Fibroblast of villous mesenchyme (primary cell): ENCODE measurements at places on chromosomes 1 and 21. TPM values are rescaled to one million over a fixed set of nuclear protein-coding genes. Genes with fewer than 3 reads are reported as not detected.

DNA sequence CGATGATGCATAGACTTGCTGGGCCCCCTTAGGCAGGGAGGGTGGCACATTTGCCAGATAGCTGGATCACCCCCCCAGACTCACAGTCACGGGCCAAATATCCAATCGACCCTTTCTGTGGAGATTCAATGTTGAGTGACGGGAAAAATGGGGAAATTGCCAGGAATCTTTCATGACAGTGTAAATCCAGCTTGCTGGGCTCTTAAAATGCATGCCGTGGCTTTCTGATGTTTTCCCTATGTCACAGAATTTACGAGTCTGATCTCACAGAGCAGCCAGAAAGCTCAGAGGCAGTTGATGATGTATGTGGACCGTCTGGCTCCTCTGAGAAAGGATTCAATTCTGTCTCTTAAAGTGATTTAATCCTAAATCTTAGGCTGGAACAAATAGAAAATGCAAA is 150.1 kb upstream of the ZNF644 start:
- DNase-seq: peak; percentile 8

DNA sequence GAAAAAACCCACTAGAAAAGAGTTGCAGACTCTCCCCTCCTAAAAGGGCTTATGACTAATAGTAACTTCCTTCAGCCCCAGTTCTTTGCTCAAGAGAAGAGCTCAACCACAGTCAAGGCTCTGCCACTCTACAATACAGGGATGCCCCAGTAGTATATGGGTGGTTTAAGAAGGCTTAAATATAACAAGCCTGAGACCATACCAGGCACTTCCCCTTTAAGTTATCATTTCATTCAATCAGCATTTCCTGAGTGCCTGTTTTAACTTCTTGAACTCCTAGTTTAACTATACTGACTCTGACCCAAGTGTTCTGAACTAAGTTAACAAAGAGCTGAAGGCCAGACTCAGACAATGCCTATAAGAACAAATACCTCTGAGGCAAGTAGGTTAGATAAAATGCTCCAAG is 19.8 kb downstream of the PRPF38A start:
- DNase-seq: peak; percentile 16

DNA sequence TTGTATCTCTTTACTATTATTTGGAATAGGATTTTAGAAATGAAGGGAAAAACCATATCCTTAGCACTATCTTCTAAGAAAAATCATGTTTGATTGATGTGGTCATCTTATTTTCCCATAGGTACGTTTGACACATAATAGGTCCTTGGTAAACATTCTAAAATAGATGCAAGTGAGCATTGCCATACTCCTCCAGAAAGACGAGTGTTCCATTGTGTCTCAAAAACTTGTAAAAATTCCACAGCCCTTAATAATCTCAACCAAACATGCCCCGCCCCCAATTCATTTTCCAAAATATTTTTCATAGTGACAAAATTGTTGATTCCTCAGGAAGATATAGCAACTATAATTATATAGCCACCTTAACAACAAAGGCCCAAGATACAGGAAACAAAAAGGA is 113.4 kb downstream of the CD247 start:
- no peak for DNase-seq

DNA sequence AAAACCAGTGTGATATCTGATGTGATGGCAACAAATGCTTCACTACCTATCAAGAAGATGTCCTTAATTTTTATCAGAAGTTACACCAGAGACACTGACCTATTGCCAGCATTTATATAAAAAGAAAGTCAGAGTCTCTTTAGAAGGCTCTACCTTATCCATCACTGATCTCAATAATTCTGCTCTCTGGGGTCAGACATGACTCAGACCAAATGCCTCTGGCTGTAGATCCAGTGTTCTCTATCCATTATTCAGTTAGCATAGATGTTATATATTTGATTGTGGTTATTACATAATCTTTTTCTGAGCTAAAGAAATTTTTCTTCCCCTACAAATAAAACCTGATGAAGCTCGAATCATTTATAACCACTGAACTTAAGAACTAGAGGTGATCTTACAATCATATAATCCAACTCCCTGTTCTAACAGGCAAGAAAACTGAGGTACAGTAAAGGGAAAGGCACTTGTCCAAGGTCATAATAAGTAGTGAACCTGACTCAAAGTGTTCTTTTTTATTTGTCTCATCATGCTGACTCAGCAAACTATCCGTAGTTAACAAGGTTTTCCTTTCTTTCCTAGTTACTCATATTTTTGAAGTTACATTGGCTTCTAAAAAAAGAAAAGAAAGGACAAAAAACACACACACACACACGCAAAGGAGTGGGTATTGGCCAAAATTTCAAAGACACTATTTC is 43.6 kb upstream of the ESRRG start:
- no peak for DNase-seq

- no peak for DNase-seq
Measured at GRCh38 chr21:21001591-21002100, 3.4 kb downstream of the NCAM2 start.

GRCh38 chr1:2032737-2033136 is 13.6 kb downstream of the GABRD start:
- no peak for DNase-seq

DNA sequence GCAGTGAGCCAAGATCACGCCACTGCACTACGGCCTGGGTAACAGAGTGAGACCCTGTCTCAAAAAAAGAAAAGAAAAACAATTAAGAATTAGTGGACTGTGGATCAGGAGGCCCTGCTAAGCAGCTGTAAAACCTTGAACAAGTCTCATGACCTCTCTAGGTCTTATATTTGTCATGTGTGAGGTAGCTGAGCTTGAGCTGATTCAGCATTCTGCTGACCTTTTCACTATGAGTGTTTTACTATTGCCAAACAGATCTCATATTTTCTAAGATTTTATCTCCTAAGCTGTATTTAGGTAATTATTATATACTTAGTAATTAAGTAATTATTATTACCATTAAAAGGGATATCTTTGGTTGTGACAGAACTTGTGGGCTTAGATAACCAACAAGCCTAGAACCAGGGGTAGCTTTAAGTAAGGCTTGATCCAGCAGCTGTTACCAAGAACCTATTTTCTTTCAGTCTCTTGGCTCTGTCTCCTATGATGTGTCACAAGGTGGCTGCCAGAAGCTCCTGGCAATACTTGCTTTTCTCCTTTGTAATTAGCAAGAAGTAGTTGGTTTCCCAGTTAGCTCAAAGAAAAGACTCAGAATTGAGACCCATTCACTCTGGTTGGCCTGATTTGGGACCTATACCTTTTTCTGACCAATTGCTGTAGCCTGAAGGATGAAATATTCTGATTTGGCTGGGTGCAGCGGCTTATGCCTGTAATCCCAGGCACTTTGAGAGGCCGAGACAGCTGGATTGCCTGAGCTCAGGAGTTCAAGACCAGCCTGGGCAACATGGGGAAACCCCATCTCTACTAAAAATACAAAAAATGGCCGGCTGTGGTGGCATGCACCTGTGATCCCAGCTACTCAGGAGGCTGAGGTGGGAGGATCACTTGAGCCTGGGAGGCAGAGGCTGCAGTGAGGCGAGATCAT is 8.5 kb upstream of the ZC3H12A start:
- peak; percentile 83 for DNase-seq

DNA sequence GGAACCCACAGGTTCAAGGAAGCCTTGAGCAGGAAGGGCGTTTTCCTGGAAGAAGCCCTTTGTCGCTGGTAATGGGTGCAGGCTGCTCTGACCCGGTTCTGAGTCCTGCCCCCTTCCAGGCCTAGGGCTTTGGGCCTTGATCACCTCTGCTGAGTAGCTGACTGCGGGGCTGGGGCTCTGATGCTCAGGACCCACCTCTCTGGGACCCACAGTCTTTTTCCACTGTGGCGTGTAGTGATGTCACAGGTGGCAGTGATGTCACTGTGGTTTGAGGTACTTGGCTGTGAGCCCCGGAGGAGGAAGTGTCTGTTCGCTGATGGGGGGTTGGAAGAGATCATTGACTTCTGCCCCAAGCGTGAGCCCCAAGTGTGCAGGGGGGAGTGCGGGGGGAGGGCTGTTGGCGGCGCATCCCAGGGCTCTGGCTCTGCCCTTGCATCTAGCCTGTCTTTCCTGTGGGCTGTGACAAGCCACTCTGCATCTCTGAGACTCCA is 6.9 kb downstream of the TNFRSF1B start:
- no peak for DNase-seq

DNA sequence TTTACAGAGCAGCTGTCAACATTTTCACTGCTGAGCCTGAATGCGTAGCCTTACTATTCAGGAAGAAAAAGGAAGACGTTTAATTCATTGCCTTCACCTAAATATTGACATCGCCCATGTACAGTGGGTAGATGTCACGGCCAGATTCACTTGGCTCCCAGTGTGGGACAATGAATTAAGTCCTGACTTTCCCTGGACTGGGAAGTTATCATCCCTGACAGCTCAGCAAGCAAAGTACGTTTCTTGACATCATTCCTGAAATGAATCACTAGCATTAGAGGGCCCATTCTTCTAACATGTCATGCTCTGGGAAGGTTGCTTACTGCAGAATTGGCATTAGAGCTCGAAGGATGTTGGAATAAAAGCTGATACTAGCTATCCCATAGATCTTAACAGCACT is 37.8 kb downstream of the LRRC53 start:
- DNase-seq: no peak

DNA sequence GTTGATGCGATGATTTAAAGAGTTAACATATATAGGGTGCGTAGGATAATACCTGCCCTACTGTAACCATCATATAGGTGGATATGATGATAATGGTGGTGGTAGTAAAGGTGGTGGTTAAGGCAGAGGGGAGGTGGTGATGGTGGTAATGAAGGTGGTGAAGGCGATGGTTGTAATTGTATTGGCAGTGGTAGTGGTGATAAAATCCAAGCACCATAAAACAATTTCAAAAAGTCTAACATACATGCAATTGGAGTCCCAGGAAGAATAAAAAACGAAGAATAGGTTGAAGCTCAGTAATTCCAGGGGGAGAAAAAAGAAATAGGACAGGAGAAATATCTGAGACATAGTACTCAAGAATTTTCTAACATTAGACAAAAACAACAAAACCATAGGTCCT is 27.3 kb upstream of the RAB4A start:
- DNase-seq: no peak

GRCh38 chr1:56584910-56585528 is 5.7 kb upstream of the PLPP3 start:
- peak; percentile 70 for DNase-seq

GRCh38 chr1:29557066-29557465 is 320.7 kb downstream of the PTPRU start:
- DNase-seq: no peak

- DNase-seq: no peak
Measured at GRCh38 chr21:44913425-44914175, 7.1 kb downstream of the ITGB2 start.

GRCh38 chr1:37299216-37299615 is 175.2 kb upstream of the ZC3H12A start:
- DNase-seq: no peak

The FCAMR gene
- total RNA-seq: not detected in 2 replicates

The SYNJ1 gene
- 7.1 and 7.3 TPM in 2 replicates for total RNA-seq

The FCGR2B gene
- total RNA-seq: not detected in 2 replicates

The KCNH1 gene
- 11.2 and 14.2 TPM in 2 replicates for total RNA-seq

The OR2G6 gene
- not detected in 2 replicates for total RNA-seq

The GPR3 gene
- total RNA-seq: 0.64 and 0.86 TPM in 2 replicates

The CXADR gene
- 0.32 and 0.86 TPM in 2 replicates for total RNA-seq

The AGT gene
- 0.32 TPM in 1 of 2 replicates, not detected in the other for total RNA-seq
